ENCODE measurements at places on chromosomes 3 and 15.

DNA sequence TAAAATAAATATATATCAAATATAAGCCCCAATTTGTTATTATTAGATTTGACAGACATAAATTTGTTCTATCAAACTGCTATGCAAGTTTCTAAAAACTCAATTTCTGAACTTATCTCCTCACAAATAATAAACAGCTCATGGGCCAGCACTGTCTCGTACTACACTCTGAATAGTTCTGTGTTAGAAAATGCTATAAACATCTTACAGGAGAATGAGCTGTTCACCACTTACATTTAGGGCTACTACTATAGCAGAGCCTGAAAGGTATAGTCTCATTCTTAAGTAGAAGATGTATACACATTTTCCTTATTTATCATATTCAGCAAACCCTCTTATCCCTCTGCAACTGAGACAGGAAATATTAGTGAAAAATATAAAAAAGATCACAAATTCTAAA, 12.6 kb downstream of the SLC12A6 start:
- no peak for DNase-seq

DNA sequence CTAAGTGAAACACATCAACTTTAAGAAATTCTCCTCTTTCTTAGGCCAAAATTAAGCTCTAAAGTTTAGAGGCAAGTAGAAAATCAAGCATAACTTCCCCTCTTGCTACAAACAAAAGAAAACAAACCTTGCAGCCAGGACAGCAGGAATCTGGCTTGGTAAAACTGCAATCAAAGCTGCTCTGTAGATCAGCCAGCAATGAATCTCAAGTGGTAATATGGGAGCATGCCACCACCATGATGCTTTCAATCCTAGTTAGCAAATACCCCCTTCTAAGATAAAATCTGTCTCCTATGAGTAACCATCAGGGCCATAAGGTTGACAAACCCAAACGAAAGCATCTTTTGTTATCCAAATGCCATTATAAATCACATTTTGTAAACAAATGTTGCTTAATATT, 208.3 kb upstream of the PLSCR5 start:
- no peak for DNase-seq

DNA sequence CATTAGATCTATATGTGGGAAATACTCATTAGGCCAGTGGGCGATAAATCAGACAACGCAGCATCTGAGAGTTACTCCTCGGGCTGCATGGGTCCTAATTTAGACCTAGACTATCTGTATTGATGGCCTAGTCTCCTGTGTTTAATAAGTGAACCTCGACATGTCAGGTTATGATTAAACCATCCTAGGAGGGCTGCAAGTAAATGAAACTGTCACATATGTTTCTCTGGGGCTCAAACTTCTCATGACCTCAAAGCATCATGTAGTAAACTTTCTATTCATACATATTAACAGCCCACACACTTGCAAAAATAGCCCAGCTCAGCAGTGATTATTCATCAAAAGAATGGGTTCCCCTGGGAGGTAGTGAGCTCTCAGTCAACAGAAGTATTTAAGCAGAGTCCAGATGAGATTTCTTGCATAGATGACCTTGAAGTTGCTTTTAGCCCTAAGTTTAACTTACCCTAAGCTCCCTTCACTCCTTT, 51.6 kb downstream of the RAB11A start:
- DNase-seq: no peak

DNA sequence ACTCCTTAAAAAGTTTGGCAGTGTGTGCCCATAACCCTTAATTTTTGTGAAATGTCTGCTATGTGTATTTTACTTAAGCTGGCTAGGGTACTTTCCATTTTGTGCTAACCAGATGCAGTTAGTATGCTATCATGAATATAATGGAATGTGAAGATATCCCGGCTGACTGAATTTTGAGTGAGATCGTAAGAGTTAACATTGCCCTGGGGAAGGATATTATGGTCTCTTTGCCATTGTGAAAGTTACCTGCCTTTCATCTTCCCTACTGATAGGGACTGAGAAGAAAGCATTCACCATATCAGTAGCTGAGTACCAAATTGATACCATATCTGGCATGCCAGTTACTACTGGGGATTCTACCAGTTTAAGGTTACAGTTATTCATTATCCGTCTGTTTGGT, 243.2 kb downstream of the UBE2E2 start:
- DNase-seq: no peak

GRCh38 chr3:9229325-9229724, 20.1 kb downstream of the SRGAP3 start:
- DNase-seq: no peak

DNA sequence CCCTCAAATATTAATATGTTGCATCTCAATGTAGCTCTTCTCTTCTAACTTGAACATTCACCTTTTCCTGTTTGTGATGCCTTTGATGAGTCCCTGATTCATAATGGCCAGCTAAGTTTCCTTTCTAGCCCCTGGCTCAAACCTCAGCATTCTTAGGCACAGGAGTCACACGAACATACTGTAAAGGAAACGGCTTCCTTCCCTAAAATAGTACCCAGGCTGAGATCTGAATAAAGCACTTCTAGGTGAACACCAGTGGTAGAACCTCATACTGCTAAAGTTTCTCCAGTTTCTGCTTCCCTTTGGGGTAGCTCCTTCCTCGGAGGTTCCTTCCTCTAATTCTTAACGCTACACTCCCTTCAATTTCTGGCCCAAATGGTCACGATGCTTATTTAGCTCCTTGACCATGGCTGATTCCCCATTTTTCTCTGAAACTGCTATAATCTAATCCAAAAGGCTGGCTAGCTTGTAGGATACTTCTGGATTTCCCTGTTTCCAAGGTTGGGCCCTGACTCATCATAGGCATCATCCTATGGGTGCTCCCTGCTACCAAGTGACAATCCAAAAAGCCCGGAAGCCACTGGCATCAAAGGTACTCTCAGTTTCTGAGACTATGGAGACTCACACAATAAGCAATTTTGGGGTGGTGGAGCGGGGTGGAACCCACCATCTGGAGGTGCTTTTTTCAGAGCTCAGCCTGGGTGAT, 2.4 kb downstream of the ANAPC13 start:
- DNase-seq: peak; percentile 83

GRCh38 chr15:70120958-70121623, 23.4 kb upstream of the TLE3 start:
- no peak for DNase-seq

GRCh38 chr3:127964053-127964452, 49.0 kb downstream of the KBTBD12 start:
- peak; percentile 25 for DNase-seq

DNA sequence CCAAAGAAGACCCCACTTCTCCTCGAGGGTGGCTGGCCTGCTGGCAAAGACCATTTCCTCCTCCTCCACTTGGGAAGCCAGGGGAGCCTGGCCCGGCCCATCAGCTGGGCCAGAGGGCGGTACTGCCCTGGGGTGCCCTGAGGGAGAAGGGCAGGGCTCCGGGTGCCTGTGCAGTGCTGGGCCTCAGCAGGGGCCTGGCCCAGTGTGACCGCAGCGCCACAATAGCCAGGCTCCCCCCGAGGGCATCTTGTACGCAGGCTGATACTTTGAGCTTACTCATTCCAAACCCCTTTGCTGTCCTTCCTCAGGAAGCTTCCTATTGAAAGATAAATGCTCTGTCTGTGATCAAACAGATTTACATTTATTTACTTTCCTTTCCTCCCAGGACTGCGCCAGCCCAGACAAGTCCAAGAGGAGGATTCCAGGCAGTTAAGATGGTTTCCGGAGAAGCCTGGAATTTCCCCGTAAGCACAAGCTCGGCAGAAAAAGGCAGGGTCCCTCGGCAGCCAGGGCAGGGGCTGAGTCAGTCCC, 240.1 kb downstream of the XXYLT1 start:
- peak; percentile 28 for DNase-seq
